Lung (tissue), 17 donors: ENCODE measurements at places on chromosomes 4 and X. TPM values are rescaled to one million over a fixed set of nuclear protein-coding genes. Genes with fewer than 3 reads are reported as not detected.

The HSD17B13 gene
- 0.15 TPM for polyA plus RNA-seq

The BGN gene
- 104 TPM for polyA plus RNA-seq

The CLGN gene
- 1.3 TPM for polyA plus RNA-seq

The WAS gene
- 61.5 TPM for polyA plus RNA-seq

The TCEAL1 gene
- polyA plus RNA-seq = 27.6 TPM

The UGT2A1 gene
- not detected for polyA plus RNA-seq

The RXFP1 gene
- polyA plus RNA-seq = 2.8 TPM

The SMR3B gene
- not detected for polyA plus RNA-seq
